ENCODE measurements at places on chromosomes 2 and 18.

- no peak for DNase-seq
Observed at GRCh38 chr2:231353469-231353868, 42.0 kb upstream of the B3GNT7 start.

GRCh38 chr2:118732432-118732831 is 115.0 kb downstream of the EN1 start:
- DNase-seq = no peak

DNA sequence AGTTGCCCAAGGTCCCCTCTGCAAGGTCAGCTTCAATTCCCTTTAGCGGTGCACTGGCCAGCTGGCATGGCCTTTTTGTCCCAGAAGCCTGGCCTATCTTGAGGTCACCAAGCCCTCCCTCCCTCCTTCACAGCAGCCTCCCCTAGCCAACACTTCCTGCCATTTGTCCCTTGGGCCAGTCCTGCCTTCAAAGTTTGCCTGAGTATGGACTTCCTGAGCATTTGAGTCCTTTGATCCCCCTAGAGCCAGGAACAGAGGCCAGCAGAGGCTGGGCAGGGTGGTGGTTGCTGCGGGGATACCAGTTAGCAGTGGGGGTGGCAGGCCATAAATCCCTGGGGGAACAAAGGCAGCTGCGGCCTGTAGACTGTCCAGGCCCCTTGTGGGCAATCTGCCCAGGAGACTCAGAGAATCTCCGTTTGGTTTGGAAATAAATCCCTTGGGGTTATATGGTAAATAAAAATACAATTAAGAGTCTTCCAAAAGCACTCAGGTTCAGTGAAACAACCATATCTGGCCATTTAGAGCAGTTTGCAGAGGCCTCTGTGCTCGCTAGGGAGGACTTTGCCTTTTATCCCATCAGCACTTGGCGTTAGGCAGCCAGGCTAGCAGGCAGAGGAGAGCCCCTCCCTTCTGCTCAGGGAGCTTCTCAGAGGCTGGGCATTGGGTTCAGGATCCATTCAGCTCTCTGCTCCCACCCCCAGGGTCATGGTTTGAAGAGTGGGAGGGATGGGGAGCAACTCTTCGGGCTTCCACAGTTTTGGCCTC is 3.1 kb upstream of the HES6 start:
- DNase-seq = no peak

DNA sequence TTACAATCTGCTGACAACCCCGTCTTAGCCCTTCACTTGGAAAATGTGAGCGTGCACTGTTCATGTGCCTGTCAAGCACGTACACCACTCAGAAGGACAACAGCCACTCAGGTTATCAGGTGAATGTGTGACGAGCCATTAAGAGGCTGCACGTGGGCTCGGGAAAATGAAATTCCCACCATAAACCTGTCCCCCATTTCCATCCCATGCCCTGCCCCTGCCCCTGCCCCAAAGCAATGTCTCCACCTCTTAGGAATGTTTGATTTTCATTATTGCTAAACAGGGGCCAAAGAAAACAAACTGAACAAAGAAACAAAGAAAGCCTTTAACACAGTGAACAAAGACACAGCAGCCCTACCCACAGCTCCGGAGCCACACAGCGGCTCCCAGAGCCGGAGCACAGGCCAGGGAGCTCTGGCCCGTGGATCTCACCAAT is 90.5 kb downstream of the TMEM18 start:
- no peak for DNase-seq

Data from stimulated activated CD8-positive, alpha-beta memory T cell treated with anti-CD3 and anti-CD28 coated beads, Interleukin-4, amount 100 ng/mL, for 24 hours (primary cell).